Left hindlimb (tissue), 1 donor: ENCODE measurements at places on chromosomes 2 and 18.
A peak's percentile ranks its signal among the peaks of the same experiment; 100 is the strongest.

DNA sequence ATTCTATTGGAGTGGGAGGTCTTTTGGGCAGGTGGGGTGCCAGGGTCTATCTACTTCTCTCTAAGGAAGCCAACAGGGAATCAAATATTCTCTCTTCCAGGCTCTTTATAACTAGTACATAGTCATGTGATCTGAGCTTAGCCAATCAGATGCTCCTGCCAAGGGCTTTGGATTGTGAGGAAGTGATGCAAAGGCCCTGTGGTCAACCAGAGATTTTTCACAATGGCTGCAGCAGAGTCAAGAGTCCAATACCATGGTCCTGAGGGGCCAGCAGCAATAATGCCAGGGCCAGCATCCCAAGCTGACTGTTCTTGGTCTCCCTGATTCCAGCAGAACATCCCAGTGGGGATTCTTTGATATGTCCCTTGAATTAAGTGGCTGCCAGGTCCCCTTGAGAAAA, 8.4 kb upstream of the C2orf72 start:
- no peak for DNase-seq

- no peak for DNase-seq
Observed at GRCh38 chr2:20005067-20005627, 7.3 kb downstream of the MATN3 start.

- no peak for DNase-seq
Observed at GRCh38 chr2:176535467-176536113, 266.3 kb downstream of the MTX2 start.

GRCh38 chr2:30472326-30472725, 25.3 kb downstream of the LCLAT1 start:
- no peak for DNase-seq

DNA sequence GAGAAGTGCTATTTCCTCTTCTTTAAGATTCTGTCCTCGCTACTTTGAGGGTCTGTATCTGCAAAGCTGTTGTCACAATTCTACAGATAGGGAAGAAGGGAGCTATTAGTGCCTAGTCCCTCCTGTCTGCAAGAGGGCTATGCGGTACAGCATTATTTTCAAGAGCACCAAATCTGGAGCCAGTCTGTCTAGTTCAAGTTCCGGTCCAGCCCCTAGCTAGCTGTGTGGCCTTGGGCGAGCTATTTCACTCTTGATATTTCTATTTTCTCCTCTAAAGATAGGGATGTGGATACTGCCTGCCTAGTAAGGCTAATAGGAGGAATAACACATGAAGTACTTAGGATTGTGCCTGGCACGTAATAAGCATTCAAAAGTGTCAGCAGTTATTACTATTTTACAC, 272.4 kb downstream of the KCNE4 start:
- DNase-seq, result no peak

GRCh38 chr2:110777531-110778311, 45.3 kb downstream of the ACOXL start:
- peak; percentile 51 for DNase-seq

DNA sequence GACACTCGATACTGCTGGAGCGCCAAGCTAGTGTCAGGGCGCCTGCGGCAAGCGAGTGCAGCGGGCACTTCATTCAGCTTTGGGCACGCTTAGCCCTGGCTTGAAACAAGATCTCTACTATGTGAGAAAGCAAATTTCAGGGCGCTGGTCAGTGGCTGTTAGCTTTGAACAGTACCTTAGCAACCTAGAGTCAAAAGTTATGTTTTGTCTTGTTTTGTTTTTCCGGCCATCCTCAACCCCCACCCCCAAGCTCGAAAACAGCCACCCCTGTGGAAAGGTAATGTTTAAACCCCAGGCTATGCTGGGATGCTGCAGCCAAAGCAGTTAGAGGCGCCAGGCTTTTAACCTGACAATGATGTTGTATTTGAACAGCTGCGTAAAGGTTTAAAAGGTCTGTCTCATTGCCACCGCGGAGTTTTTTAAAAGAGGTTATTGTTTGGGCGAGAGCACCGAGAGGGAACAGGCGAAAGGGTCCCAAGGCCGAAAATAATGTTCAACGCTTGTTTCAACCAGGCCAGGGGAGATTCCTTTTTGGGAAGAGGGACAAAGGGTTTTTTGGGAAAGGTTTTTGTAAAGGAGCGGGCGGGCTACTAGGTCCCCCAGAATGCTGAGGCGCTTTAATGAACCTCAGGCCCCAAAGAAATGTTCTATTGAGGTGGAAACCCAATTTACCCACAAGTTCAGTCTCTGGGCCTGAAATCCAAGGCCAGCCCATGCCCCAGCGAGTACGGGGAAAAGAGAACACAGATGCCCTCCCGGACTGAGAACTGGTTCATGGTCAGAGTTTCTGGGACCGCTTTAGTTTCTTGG, 2.3 kb upstream of the HOXD10 start:
- no peak for DNase-seq

DNA sequence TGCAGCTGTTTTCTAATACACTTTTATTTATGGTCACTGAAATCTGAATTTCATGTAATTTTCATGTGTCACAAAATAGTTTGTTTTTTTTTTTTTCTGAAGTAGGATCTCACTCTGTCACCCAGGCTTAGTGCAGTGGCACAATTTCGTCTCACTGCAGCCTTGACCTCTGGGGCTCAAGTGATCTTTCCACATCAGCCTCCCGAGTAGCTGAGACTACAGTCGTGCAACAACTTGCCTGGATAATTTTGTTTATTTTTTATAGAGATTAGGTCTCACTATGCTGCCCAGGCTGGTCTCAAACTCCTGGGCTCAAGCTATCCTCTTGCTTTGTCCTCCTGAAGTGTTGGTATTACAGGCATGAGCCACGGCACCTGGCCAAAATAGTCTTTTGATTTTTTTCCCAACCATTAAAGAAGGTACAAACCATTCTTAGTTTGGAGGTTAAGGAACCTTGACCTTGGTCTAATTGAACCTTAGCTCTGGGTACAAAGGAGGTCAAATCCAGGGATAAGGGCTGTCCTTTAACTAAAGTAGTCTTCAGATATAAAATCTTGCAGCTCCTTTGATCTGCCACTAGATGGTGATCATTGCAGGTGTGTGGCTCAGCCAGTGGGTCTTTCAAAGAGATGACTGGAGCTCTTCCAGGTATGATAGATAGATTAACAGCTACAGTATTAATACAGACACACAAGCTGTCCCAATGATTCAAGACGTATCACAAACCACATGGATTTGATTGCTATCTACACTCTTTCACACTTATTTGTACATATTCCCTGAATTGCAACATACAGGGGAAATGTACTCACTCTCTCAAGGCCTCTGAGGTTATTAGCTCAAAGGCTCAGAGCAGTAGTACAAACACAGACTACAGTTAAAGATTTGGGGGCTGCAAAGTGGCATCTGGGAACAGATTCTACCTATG, 4.7 kb upstream of the KRCC1 start:
- DNase-seq, result no peak

- DNase-seq, result no peak
Observed at GRCh38 chr2:180040146-180040925, 33.2 kb upstream of the CWC22 start.

GRCh38 chr2:1307670-1308069, 105.6 kb upstream of the TPO start:
- DNase-seq, result no peak

DNA sequence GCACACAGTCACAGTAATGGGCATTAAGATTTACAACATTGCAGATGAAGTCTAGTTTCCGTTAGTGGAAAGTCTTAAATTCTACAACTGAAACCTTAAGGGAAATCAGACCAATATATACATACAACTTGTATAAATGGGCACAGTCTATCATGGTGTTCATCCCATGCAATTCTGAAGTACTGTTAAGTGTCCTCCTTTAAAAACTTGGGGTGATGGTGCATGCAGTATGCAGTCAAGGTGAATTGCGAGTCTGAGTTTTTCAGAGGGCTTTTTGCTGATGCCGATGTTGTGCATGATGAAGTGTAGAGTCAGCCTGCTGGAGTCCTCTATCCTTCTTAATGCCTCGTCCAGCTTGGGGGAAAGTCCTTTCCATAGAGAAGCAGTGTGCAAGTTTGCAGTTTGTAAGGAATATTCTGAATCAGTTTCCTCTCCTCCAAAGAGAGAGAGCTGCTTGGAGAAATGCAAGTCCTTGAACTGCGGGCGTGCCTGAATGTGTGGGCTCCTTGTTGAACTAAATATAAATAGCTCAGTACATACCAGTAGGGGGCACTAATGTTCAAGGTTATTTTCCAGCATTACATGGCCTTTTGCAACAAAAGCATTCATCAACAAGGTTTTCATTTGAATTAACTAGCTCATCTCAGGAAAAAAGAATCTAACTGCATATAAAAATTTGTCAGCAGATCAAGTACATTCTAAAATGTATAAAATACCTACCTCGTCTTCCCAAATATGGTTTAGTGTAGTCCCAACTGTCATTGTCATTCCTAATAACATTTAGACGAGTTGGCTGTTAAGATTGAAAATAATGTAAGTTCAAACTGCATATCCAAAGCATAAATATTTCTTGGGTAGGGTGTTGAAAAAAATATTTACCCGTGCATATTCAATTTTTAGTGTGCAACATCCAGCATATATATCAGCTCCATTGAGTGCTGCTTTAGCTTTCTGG, 21.3 kb downstream of the HNRNPLL start:
- peak; percentile 30 for DNase-seq

DNA sequence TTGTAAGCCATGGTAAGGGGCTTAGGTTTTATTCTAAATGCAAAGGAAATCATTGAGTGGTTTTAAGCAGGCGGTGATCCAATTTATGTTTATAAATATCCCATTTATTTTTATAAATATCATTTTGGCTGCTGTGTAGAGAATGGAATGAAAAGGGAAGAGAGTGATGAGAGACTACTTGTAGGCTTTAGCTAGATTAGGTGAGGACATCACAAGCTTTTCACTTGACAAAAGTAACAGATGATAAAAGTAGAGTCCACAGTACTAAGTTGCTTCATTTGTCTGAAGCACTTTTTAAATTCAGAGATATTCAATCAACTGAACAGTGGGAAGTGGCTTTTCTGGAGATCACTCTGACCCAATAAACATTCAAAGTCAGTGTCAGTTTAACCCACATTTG, 65.4 kb upstream of the FSHR start:
- no peak for DNase-seq

- no peak for DNase-seq
Observed at GRCh38 chr18:28043631-28044030, 133.3 kb downstream of the CDH2 start.

DNA sequence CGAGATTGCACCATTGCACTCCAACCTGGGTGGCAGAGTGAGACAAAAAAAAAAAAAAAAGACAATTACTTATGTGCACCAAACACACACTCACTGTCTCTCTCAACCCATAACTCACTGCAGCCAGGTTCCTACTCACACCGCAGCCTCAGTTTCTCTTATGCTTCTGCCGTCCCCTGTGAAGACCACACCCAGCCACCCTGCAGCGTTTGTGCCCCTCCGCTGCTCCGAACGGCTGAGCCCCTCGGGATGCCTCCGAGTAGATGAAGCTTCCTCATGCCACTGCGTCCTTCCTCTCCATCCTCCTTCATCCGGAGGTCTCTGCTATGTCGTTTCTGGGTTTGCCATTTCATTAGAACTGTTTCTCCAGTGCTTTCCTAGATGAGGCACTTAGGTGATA, 160.1 kb downstream of the TWIST2 start:
- DNase-seq, result no peak

GRCh38 chr2:62354771-62355561, 151.0 kb downstream of the TMEM17 start:
- no peak for DNase-seq

GRCh38 chr2:205543937-205544702, 138.2 kb upstream of the NRP2 start:
- no peak for DNase-seq

GRCh38 chr2:156803967-156804366, 367.8 kb downstream of the GPD2 start:
- DNase-seq, result no peak

- DNase-seq, result no peak
Observed at GRCh38 chr2:893311-893710, 57.3 kb upstream of the SNTG2 start.

- DNase-seq, result no peak
Observed at GRCh38 chr2:8659735-8660492, 21.9 kb upstream of the ID2 start.

- no peak for DNase-seq
Observed at GRCh38 chr18:11956371-11957308, 24.7 kb upstream of the IMPA2 start.

GRCh38 chr2:121368836-121369235, 83.8 kb upstream of the TFCP2L1 start:
- no peak for DNase-seq

GRCh38 chr18:47981320-47981719, 50.9 kb upstream of the SMAD2 start:
- no peak for DNase-seq

- DNase-seq, result no peak
Observed at GRCh38 chr2:148876202-148876594, 1.2 kb downstream of the KIF5C start.

GRCh38 chr18:64017870-64018269, 48.0 kb downstream of the SERPINB8 start:
- DNase-seq, result no peak

GRCh38 chr2:187483537-187483936, 35.5 kb upstream of the CALCRL start:
- no peak for DNase-seq

DNA sequence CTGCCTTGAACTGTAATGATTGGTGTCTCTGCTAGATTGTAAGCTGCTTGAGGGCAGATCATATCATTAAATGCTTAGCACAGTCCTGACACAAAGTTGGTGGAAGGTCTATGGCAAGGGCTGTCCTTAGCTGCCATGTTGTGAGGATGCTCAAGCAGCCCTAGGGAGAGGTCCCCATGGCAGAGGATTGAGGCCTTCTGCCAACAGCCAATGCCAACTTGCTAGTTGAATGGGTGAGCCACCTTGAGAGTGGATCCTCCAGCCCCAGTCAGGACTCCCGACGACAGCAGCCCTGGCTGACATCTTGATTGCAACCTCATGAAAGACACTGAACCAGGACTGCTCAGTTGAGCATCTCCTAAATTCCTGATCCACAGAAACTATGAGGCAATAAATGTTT, 115.3 kb upstream of the SMAD2 start:
- peak; percentile 17 for DNase-seq

DNA sequence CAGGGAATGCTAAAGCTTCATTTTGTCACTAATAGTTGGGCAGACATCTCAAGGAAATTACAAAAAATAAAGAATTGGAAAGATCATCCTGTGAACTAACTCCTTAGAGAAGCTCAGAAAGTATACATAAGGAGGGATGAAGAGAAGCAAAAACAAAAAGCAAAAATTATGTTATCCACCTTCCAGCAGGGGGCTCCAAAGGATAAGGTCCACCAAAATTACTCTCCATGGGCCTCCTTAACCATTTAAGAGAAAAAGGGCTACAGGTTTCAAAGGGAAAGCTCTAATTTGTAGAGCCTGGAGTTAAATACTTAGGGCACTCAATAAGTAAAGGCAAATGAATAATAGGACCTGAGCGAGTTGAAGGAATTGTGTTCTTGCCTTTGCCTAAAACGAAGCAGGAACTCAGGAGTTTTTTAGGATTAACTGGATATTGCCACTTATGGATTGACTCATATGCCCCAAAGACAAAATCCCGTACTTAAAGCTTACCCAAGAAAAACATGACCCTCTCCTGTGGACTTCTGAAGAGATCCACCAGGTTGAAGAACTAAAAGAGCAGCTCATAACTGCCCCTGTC, 1167.9 kb downstream of the DSC3 start:
- DNase-seq, result no peak
